Fibroblast of mammary gland (primary cell): ENCODE measurements at places on chromosomes 4 and X.

GRCh38 chr4:109945056-109945455 lies 32.4 kb downstream of the EGF start:
- peak; percentile 38 for DNase-seq

GRCh38 chr4:177680308-177680707 lies 238.1 kb upstream of the AGA start:
- no peak for DNase-seq

GRCh38 chr4:22573198-22573597 lies 57.3 kb upstream of the ADGRA3 start:
- peak; percentile 11 for DNase-seq

- DNase-seq, result no peak
Measured at GRCh38 chr4:8115916-8116315, 42.7 kb downstream of the ABLIM2 start.

- DNase-seq, result no peak
Measured at GRCh38 chr4:158519226-158519625, 2.5 kb upstream of the RXFP1 start.

GRCh38 chr4:69743476-69744156 lies 16.8 kb downstream of the SULT1B1 start:
- DNase-seq, result no peak

DNA sequence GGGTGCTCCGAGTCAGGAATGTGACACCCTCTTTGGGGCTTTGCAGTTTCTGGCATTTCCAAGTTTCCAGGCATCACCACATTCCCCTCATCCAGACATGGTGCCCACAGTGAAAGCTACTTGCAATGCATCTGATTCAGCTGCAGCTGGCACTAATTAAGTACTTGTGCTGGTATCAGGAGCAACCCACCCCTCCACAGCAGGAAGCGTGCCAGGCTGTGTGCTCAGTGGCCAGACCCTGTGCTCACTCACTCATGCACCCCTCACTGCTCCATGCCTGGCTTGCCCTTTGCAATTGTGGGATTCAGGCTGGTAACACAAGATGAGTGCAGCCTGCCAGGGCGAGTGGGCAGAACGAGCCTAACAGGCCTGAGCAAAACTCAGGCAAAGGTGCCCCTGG lies 271.2 kb downstream of the EPHA5 start:
- no peak for DNase-seq
